Right renal pelvis (tissue), 4 donors: ENCODE measurements at places on chromosomes 6 and 20.

DNA sequence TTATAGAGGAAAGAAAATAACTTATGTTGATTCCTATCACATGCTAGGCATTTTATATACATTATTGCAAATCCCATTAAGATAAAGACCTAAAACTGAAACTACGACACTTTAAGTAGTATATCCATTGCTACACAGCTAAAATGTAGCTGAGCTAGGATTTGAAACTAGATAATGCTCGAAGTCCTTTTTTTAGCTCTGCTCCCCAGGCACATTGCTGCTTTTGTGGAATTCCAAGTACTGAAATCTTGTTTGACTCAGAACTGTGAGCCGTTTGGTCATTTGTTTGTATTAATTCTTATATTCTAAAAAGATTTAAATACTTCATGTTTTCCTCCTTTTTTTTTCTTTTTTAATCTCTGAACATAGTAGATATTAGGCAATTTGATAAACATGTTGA is 644.8 kb downstream of the HACE1 start:
- no peak for DNase-seq

GRCh38 chr6:75602246-75603105 is 796 bp downstream of the SENP6 start:
- DNase-seq = peak; percentile 69

GRCh38 chr20:23011008-23011721 is 23.9 kb upstream of the SSTR4 start:
- no peak for DNase-seq

- no peak for DNase-seq
Observed at GRCh38 chr20:11200423-11200822, 526.6 kb upstream of the JAG1 start.

- DNase-seq = no peak
Observed at GRCh38 chr6:44176762-44177509, 18.3 kb downstream of the CAPN11 start.
